NCI-H2171 (cell line): ENCODE measurements at places on chromosomes 2 and 18.

- no peak for DNase-seq
Measured at GRCh38 chr2:8214036-8214615, 467.7 kb upstream of the ID2 start.

DNA sequence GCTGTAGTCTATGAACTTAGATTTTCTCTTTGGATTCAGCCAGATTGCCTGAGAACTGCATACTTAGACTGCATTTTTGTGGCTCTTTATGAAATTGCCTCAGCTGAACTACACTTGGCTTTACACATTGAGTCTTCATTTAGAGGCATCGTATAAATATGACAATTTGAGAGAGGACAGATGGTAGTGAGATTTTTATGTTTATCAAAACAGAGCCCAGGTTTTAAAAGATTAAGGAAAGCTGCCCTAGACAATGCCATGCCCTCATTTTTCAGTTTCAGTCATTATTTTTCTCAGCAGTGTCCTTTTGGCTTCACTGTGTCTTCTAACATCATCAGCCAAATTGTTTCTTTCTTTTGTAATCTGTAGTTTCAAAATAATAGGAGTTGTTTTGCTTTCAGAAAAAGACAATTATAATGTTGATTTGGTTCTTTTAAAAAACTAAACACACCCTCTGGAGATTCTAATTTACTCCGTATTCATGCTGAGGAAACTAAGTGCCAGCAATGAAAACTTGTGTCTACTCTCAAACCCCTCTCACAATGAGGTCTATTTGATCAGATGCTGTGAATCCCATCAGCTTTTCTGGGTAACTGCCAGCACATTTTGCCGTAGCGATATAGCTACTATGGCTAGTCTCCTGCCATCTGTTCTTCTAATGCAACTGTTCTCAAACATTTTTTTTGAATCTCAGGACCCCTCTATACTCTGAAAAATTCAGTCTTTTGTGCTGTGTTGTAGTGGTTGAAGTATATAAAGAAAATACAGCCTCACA is 46.2 kb downstream of the TWSG1 start:
- DNase-seq, result peak; percentile 87

- DNase-seq, result no peak
Measured at GRCh38 chr2:214135966-214136365, 274.9 kb upstream of the VWC2L start.

GRCh38 chr2:127081826-127082633 is 24.9 kb downstream of the BIN1 start:
- no peak for DNase-seq

DNA sequence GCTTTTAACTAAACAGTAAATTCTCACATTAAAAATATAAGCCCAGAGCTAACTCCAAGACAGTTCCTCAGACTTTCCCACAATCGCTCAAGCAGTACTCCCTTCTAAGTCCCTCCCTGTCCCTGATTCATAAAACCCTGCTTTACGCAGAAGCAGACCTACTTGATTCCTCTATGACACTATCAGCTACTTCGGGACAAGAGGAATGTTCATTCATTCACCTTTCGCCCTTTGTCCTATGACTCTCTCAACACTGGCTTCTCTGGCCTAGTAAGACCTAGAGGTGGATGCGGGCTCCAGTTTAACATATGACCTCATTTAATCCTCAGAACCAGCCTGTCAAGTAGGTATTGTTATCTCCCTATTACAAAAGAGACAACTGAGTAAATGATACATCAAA is 10.2 kb downstream of the LPIN2 start:
- DNase-seq, result no peak

DNA sequence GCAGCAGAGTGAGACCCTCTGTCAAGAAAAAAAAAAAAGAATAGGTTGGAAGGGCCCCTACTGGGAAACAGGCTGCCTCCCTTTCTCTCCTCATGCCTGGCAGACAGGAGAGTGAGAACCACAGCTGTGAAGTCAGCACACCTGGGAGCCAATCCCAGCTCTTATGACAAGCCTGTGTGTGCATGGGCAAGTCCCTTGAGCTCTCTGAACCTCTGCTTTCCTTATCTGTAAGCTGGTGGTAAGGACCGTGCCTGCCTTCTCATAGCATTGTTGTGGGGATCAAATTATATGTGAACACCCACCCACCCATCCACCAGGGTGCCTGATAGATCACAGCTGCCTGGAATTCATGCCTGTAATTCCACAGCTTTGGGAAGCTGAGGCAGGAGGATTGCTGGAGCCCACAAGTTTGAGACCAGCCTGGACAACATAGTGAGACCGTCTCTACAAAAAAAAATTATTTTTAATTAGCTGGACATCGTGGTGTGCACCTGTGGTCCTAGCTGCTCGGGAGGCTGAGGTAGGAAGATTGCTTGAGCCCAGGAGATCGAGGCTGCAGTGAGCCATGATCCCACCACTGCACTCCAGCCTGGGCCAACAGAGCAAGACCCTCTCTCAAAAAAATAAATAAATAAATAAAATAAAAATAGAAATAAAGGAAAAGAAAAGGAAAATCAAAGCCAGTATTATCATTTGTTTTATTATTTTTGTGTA is 66.9 kb upstream of the MCFD2 start:
- DNase-seq, result no peak

DNA sequence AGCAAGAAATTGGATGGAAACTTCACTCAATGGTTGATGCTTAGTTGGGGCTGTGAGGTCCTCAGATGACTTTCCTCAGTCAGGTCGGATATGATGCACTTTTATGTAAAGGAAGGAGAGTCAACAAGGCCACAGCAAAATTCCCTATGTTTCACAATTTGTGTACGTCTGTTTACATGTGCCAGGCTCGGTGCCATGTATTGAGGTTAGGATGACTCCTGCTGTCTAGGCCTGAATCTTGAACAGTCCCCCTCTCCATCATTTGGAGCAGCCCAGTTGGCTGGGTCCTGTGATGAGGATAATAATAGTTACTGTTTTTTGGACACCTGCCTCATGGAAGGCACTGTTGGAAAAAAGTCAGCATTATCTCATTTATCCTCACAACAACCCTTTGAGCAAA is 43.1 kb downstream of the VSNL1 start:
- no peak for DNase-seq
